Left renal pelvis (tissue), 4 donors: ENCODE measurements at places on chromosomes 4 and X. TPM values are rescaled to one million over a fixed set of nuclear protein-coding genes. Genes with fewer than 3 reads are reported as not detected.

- no peak for DNase-seq
These were observed 144.6 kb upstream of the GPR101 start for GRCh38 chrX:137178392-137178791.

DNA sequence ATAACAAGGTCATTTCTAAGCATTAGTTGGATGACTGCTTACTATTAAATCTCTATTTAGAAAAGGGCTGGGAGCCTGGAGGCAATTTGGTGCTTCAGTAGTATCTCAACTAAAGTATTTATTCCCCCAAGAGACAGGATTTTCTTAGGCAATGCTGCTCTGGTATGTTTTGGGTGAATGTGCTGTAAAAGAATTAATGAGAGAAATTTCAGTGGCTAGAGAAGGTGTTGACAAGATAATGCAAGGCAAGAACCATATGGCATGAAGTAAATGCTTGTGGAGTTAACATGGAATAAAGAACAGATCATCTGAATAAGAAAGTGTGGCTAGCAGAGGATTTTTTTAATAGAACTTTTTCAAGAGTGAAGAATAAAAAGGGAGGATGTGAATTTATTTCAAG, 3.9 kb downstream of the CYP2U1 start:
- no peak for DNase-seq

- DNase-seq, result no peak
These were observed 182.0 kb upstream of the FAT4 start for GRCh38 chr4:125132729-125133128.

DNA sequence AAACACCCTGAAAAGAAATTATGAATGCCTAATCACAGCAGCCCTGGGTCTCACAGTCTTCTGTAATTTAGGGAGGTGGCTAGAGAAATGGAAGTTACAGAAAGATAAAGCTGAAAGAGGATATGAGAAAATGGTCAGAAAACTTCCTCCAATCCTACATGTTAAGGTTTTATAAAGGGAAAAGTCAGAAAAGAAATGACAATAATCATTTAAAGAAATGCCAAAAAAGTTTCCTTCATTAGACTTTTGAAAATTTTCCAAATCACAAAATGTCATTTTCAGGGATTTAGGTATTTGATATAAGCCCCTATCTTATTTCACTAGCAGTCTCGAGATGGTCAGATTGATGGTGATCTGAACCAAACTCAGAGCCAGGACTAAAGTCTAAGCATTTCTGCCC, 276.2 kb downstream of the CHIC1 start:
- DNase-seq, result no peak

Gene MXRA5
- 7.1 TPM for polyA plus RNA-seq

Gene CT45A5
- polyA plus RNA-seq, result not detected
